ENCODE measurements at places on chromosomes 11 and 22. TPM values are rescaled to one million over a fixed set of nuclear protein-coding genes. Genes with fewer than 3 reads are reported as not detected.

OR2AG2 gene
- not detected for total RNA-seq

CELSR1 gene
- 1.9 TPM for total RNA-seq

DNA sequence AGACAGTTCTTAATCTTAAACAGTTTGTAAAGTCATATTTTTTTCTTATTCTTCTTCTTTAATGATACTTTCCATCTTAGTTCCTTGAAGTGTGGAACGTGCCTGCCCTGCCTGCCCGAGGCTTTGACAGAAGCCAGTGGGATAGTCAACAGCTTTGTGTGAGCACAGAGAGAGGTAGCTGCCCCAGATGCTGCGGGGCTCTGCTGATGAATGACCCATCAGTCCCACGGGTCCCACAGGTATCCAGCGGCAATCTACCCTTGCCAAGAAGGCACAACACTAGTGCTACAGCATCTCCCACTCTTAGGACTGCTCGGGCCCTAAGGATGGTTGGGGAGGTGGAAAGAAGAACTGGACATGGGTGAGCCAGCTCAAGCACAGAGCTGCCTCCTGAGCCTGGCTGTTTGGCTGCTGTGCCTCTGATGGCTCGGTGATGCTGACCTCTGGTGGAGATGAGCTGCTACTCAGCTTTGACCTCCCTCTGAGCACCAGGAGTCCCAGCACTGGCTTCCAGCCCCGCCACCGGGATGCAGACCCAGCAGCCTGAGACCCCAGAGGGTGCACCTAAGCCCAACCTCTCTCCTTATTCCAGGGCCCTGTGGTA is 11.8 kb upstream of the APLNR start:
- no peak overlapping the region for H3K4me3 ChIP-seq
- no peaks in the 10 kb centered on the region for H3K4me1 ChIP-seq
- no peaks in the 10 kb centered on the region for H3K36me3 ChIP-seq
- DNase-seq: peak; percentile 18
- H3K27ac ChIP-seq: no peak overlapping the region
- H3K27me3 ChIP-seq: no peaks in the 10 kb centered on the region

DNA sequence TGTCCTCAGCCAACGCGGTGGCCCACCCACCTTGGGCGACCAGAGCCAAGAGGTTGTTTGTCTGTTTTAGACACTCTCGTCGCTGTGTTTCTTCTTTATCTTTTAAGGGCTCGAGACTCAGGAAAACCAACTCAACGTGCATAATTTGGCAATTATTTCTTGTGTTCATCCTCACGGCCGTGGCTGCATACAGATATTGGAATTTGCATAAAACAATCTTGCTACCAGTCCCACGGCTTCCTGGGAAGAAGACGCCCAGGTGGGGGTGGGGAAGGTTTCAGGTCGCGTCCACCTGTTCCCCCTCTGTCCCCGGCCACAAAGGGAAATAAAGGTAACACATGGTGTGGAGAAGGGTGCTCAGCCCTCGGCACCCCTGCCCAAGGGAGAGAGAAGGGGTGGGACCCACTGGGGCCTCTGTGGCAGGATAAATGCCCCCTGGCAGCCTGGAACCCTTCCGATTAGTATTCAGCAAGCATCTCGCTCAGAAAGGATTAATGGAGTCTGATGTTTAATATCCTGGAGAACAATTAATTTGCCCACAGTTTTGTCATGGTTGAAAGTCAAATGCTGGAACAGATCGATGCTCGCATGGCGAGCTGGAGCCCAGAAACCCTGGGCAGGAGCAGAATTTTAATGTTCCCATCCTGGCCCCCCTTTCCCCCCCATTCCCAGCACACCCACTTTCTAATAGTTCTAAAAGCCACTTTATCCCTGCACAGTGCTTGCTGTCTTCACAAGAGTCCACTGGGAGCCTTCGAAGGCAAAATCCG is 359.7 kb downstream of the MN1 start:
- H3K36me3 ChIP-seq: no peaks in the 10 kb centered on the region
- no peak overlapping the region for H3K4me3 ChIP-seq
- no peak for DNase-seq
- no peak overlapping the region for H3K27ac ChIP-seq

DNA sequence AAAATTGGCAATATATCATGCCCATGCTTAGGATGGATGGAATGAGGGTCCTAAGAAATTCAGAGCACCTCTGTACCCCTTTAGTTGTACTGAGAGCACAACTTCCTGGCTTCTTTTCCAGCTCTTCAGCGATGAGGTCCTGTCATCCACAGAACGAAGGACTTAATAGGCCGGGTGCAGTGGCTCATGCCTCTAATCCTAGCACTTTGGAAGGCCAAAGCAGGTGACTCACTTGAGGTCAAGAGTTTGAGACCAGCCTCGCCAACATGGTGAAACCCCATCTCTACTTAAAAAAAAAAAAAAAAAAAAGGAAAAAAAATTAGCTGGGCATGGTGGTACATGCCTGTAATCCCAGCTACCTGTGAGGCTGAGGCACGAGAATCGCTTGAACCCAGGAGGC is 125.3 kb upstream of the BMAL1 start:
- no peak for DNase-seq
- no peaks in the 10 kb centered on the region for H3K4me1 ChIP-seq
- H3K27me3 ChIP-seq: peaks cover 4% of the 10 kb centered on the region

Measured in natural killer cell (primary cell).